ENCODE measurements at places on chromosomes 3 and 15.

DNA sequence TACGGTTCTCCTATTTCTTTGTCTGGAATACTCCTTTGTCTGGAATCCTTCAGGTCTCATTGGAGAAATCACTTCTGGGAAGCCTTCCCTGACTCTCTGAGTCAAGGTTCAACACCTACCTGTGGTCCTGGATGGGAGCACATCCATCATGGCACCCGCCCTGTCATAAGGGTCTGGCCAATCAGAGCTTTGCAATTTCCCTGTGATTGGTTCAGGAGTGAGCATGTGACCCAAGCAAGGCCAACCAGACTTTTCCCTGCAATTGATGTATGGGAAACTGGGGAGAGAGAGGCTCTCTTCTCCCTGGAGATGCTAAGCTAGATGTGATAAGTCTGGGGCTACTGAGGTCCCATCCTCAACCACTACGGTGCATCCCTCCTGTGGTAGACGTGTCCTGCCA, 8.1 kb downstream of the FAM3D start:
- DNase-seq, result no peak

- no peak for DNase-seq
These were observed 94.3 kb upstream of the SNRPA1 start for GRCh38 chr15:101389362-101389761.

- no peak for DNase-seq
These were observed 88.2 kb downstream of the FBN1 start for GRCh38 chr15:48557335-48557734.

- no peak for DNase-seq
These were observed 42.5 kb downstream of the MUC20 start for GRCh38 chr3:195763076-195763830.

GRCh38 chr3:35422836-35423601, 216.3 kb upstream of the ARPP21 start:
- DNase-seq, result peak; percentile 71

DNA sequence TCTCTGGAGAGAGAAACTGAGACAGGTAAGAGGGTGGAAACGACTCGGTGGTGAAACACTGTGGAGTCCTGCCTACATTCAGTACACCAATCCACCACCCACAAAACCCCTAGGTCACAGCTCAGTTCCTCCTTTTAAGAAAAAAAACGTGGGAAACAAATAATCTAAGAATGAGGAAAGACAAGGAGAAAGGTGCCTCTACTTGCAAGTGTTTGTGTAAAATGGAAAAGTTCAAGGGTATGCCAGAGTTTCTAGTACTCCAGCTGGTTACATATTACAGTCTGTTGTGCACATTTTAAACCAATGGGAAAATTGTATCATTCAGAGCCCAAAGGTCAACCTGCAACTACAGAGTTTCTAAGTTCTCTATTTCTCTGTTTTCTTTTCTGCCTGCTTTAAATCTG, 32.2 kb downstream of the HGD start:
- DNase-seq, result no peak

- peak; percentile 97 for DNase-seq
These were observed 43.7 kb upstream of the ATP2C1 start for GRCh38 chr3:130850044-130850797.

GRCh38 chr3:46065294-46065705, 38.0 kb upstream of the XCR1 start:
- no peak for DNase-seq

- peak; percentile 32 for DNase-seq
These were observed 66.5 kb upstream of the TBL1XR1 start for GRCh38 chr3:177263615-177264368.

GRCh38 chr3:50473768-50474167, 29.7 kb downstream of the CACNA2D2 start:
- DNase-seq, result no peak

DNA sequence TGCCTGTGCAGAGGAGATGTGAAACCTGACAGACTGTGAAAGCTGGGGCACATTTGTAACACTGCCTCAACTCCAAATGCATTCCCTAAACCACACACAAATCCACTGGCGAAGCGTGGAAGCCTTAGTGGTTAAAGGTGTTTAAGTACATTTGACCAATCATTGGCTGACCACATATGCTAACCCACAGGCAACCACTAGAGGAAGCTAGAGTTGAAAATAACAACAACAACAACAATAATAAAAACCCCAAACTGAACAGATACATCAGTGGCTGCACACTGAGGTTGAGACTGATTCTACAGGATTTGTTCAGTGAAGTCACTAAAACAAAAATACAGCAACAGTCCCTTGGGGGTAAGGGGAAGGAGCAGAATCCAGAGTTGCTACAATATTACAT, 129.7 kb downstream of the TJP1 start:
- DNase-seq, result no peak

DNA sequence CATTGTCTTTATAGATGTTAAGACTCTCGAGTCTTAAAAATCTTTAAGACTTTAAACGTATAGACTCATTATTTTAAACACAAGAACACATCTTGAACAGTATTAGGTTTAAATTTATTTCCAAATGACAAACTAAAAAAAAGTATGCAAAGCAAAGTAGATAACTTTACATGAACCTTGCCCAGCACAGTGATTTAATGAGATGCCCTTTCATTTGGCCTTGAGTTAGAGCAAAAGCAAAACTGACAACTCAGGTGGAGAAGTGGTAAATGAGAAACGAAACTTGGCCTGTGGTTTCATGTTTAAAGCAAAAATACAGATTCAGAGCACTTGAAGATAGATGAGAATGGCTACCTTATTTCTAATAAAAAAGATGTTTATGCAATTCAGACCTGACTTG, 8.6 kb downstream of the GPR15 start:
- no peak for DNase-seq

- peak; percentile 96 for DNase-seq
These were observed 93.1 kb downstream of the FRMD5 start for GRCh38 chr15:44101944-44102343.

DNA sequence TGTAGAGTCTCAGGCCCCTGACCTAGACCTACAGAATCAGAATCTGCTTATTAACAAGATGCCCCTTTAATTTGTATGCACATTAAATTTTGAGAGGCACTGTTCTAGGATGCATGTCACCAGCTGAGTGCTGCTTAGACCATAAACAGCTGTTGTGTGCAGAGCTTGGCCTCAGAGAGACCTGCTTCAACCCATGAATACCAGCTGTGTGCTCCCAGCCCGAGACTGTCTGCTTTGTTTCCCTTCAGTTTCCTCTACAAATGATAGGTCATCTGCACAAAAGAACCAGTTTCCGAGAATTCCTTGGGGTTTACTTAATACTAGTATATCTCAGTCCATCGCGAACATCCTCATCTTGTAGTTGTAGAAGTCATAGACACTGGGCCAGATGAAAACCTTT, 158.5 kb upstream of the PFN2 start:
- DNase-seq, result no peak

DNA sequence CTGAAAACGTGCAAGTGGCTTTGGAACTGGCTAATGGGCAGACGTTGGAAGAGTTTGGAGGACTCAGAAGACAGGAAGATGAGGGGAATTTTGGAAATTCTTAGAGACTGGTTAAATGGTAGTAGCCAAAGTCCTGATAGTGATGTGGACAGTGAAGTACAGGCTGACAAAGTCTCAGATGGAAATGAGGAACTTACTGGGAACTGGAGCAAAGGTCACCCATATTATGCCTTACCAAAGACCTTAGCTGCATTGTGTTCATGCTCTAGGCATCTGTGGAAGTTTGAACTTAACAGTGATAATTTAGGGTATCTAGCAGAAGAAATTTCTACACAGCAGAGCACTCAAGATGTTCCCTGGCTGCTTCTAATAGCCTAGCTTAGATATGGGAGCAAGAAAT, 28.6 kb upstream of the SERPINI2 start:
- no peak for DNase-seq

GRCh38 chr3:100069472-100069871, 44.8 kb downstream of the FILIP1L start:
- DNase-seq, result no peak

- DNase-seq, result peak; percentile 57
These were observed 88.5 kb upstream of the LRRFIP2 start for GRCh38 chr3:37262816-37263393.

DNA sequence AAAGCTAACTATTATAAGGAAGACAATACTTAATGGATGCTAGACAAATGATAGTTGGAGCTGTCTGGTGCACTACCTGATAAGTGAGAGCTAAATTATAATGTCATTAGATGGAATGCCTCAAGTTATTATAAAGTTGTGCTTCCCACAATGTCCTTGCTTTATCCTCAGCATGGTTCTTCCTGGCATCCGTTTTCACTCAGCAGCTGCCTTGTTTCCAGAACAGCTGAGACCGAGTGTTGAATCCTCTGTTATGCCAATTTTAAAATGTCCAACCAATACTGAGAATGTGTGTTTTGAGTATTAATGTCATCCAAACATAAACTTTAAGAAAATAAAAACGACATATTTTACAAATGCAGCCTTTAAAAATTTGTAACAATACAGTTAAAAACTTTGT, 286.7 kb upstream of the SOX2 start:
- DNase-seq, result no peak

DNA sequence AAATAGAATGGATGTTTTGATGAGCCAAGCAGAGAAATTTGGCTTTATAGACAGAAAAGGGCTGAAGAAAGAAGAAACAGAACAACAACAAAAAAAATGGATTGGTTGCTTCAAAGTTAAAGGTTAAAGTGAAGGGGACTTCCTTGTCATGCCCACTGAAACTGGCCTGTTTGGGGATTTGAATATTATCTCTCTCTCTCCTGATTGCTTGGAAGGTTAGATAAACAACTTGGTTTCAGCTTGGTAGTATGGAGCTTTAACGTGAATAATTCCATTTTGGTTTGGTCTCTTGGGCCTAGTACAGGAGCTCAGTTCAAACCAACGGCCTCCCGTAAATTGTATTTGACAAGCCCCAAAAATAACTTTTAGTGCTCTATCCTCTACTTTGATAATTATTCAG, 70.8 kb upstream of the MBNL1 start:
- DNase-seq, result no peak

DNA sequence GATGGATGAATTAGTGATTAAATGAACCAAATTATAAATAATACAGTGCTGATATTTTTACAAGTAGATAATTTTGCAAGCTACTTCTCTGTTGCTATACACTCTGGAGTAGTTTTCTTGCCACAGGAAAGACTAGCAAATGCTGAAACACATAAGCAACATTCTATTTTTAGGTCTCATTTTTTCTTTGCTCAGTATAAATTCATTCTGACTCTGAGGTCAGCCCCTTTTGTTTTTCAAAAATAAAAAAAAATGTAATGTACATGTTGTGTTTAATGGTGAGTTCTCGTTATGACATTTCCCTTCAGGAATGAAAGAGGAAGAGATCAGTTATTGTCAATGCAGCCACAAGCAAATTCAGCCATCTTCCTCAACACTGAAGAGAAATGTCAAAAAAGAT, 24.9 kb downstream of the GJD2 start:
- DNase-seq, result no peak

DNA sequence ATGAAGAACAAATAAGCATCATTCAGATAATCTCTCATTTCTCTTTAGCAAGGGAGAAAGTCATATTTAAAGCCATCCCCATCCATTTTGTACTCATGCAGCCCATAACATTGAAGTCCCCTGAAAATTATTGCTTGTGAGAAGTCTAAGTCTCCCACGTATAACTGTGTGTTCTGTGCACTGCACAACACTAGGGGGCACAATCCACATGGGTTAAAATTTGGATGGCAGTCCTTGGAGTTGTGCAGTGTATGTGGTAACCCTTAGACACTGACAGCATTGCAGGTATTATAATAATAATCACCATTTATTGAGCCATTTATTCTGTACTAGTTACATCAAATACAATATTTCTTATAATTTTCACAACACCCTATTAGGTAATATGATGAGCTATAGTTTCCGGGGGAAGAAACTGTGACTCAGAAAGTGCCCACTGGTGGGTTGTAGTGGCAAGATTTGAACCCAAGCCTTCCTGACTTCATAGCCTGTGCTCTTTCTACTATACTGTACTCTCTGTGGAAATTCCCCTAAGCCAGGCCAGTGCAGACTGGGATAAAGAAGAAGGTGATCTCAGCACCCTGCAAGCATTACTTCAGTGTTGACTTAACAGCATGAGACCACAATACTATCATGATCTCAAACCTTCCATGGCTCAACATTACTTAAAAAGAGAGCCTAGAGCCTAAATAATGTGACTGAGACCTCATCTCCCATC, 15.7 kb downstream of the KCNAB1 start:
- no peak for DNase-seq

- DNase-seq, result no peak
These were observed 283.2 kb upstream of the ROBO1 start for GRCh38 chr3:80050826-80051601.

GRCh38 chr15:40911141-40911540, 16.9 kb downstream of the VPS18 start:
- no peak for DNase-seq

DNA sequence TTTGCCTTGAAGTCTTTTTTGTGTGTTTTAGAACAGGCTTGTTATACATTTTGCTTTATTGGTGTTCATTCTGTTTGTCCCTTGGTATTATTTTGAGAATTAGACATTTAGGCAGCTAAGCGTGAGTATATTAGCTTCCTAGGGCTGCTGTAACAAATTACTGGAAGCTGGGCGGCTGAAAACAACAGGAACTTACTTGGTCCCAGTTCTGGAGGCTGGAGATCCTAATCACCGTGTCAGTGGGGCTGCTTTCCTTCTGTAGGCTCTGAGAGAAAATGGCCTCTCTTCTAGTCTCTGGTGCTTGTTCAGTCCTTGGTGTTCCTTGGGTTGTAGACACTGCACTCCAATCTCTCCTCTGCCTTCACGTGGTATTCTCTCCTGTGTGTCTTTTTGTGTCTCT, 142.3 kb downstream of the KLHL25 start:
- no peak for DNase-seq

- DNase-seq, result peak; percentile 91
These were observed 81.6 kb downstream of the PPCDC start for GRCh38 chr15:75104804-75105557.

GRCh38 chr3:171551296-171551695, 91.1 kb upstream of the TNIK start:
- no peak for DNase-seq

- DNase-seq, result no peak
These were observed 200.4 kb downstream of the ADAMTSL3 start for GRCh38 chr15:83854321-83854720.

DNA sequence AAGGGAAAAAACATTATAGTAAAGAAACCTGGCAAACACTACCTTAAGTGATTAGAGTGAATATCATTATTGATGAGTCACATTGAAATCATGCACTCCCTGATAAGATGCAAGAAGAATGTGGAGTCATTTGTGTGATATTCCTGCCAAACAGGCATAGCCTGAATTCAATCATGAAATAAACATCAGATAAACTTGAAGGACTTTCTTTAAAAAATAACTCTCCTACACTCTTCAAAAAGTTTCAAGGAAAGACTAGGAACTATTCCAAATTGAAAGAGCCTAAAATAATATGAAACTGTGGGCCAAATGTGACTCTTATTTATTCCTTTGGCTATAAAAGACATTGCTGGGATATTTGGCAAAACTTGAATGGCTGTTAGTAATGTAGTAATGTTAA, 625.7 kb upstream of the LMCD1 start:
- DNase-seq, result peak; percentile 95

- DNase-seq, result peak; percentile 53
These were observed 22.6 kb downstream of the SRP14 start for GRCh38 chr15:40016224-40016865.
